GM23248 (cell line): ENCODE measurements at places on chromosomes 7 and 10. TPM values are rescaled to one million over a fixed set of nuclear protein-coding genes. Genes with fewer than 3 reads are reported as not detected.

The GPER1 gene
- total RNA-seq = 3.4 and 6.7 TPM in 2 replicates

The DMBT1 gene
- not detected in 2 replicates for total RNA-seq

The SPAG6 gene
- not detected in 2 replicates for total RNA-seq

The AP5Z1 gene
- total RNA-seq = 44.5 and 48.7 TPM in 2 replicates

The CACNA2D1 gene
- 21.2 and 31.1 TPM in 2 replicates for total RNA-seq

The C10orf90 gene
- 0.22 TPM in 1 of 2 replicates, not detected in the other for total RNA-seq
